ENCODE measurements at places on chromosomes 5 and 9.

- DNase-seq = no peak
Measured at GRCh38 chr5:140351609-140352334, 5.4 kb upstream of the HBEGF start.

GRCh38 chr5:85441156-85441555 is 1056.5 kb upstream of the EDIL3 start:
- DNase-seq = no peak

- no peak for DNase-seq
Measured at GRCh38 chr5:50406877-50407276, 34.2 kb downstream of the EMB start.

DNA sequence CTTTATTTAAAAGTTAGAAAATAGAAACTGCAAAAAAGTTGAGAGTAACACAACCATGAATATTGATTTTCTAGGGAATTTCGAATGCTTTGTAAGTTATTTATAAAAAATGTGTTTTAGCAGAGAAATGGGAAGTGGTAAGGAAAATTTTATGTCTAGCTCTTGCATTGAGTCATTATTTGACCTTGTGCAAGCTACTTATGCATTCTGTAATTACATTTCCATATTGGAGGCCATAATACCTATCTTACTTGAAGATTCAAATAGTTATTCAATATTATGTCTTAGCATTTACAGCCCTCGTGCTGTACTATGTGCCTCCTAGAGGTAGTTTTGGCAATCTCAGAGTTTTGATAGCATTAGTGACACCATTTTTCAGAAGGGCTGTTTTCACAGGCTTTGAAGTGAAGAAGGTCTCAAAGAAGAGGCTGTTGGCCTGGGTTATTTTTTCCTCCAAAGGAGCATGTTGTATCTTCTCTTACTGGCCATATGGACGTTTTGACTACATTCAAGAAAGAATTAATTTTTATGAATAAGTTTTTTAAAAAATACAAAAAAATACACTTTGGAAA is 7.4 kb upstream of the DAP start:
- no peak for DNase-seq

DNA sequence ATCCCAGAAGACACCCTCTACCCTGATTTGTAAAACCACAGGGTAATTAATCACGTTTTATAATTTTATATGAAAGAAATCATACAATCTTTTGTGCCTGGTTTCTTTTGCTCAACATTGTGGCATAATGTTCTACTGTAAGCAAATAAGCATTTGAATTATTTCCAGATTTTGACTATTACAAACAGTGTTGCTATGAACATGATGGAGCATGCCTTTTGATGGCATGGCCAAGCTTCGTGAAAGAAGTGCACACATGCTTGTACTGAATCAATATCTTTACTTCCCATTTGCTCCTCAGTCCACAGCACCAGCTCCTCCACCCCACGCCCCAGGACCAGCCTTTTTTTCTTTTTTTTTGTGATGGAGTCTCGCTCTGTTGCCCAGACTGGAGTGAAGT is 29.9 kb downstream of the ACSL6 start:
- no peak for DNase-seq

GRCh38 chr9:2645569-2645968 is 24.0 kb downstream of the VLDLR start:
- no peak for DNase-seq

GRCh38 chr5:60447488-60447920 is 252.5 kb downstream of the DEPDC1B start:
- no peak for DNase-seq

- DNase-seq = no peak
Measured at GRCh38 chr9:89670114-89670513, 65.3 kb downstream of the GADD45G start.

DNA sequence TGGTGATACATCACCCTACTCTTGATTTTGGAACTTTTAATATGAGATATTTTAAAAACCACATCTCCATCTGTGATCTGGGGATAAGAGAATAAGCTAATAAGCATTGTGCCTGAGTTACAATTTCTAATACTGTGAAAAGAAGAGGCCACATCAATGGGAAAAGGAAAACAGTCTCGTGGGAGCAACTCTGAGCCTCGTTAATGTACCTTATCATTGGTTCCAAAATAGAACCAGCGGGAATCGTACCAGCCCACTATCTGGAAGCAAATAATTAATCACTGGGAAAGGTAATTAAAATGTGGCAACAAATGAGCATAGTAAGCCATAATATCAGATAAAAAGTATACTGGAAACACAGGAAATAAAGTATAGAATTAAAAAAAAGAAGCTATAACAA is 28.0 kb upstream of the CEP78 start:
- DNase-seq = no peak

DNA sequence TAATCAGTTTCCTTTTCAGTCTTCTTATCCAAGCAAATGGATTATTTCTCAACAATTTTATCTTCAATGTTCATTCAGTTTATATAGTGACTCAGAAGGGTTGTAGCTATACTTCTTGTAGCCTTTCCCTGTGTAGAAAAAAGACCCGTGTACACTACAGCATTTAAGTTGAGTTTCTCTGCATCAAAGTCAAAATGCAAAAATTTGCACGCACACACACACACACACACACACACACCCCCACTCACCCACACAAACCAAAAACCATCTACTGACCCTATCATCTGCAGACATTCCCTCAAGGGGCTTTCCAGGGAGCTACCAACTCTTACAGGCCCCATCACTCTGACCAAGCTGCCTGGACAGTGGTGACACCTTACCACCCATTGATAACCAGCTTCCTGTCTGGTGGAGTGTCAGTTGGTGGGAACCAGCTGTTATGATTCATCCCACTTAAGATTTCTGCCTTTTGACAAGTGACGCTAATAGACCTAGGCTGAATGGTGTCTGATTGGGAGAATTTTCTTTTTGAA is 12.2 kb upstream of the ELL2 start:
- no peak for DNase-seq

- DNase-seq = no peak
Measured at GRCh38 chr5:79258801-79259200, 22.9 kb downstream of the JMY start.

Data from activated T-cell treated with anti-CD3 and anti-CD28 coated beads, Interleukin-2, amount 50 U/mL, for 1 hour (primary cell).